Upper lobe of left lung (tissue), 6 donors: ENCODE measurements at places on chromosomes 4 and X. TPM values are rescaled to one million over a fixed set of nuclear protein-coding genes. Genes with fewer than 3 reads are reported as not detected.
A peak's percentile ranks its signal among the peaks of the same experiment; 100 is the strongest.

- peak overlapping the region; percentile 16 for H3K4me3 ChIP-seq
- H3K27me3 ChIP-seq, result no peaks in the 10 kb centered on the region
- H3K36me3 ChIP-seq, result no peaks in the 10 kb centered on the region
- H3K4me1 ChIP-seq, result peaks cover 15% of the 10 kb centered on the region
Measured at GRCh38 chr4:826508-827208, 729 bp upstream of the CPLX1 start.

- H3K4me1 ChIP-seq, result no peaks in the 10 kb centered on the region
- no peak overlapping the region for H3K4me3 ChIP-seq
- no peak overlapping the region for H3K27ac ChIP-seq
- H3K36me3 ChIP-seq, result no peaks in the 10 kb centered on the region
- H3K27me3 ChIP-seq, result no peaks in the 10 kb centered on the region
Measured at GRCh38 chr4:27152703-27153102, 292.1 kb downstream of the STIM2 start.

The YY2 gene
- 7.3 TPM for total RNA-seq

GRCh38 chrX:23883737-23884354 lies 23.9 kb downstream of the APOO start:
- DNase-seq, result no peak
- H3K27me3 ChIP-seq, result no peaks in the 10 kb centered on the region
- H3K27ac ChIP-seq, result no peak overlapping the region
- no peaks in the 10 kb centered on the region for H3K4me1 ChIP-seq
- H3K4me3 ChIP-seq, result no peak overlapping the region

GRCh38 chr4:4680758-4681157 lies 138.9 kb upstream of the STX18 start:
- no peaks in the 10 kb centered on the region for H3K36me3 ChIP-seq
- no peak for DNase-seq
- no peaks in the 10 kb centered on the region for H3K27me3 ChIP-seq
- H3K4me1 ChIP-seq, result no peaks in the 10 kb centered on the region
- H3K27ac ChIP-seq, result no peak overlapping the region

- no peaks in the 10 kb centered on the region for H3K36me3 ChIP-seq
- DNase-seq, result no peak
- no peaks in the 10 kb centered on the region for H3K4me1 ChIP-seq
- no peak overlapping the region for H3K4me3 ChIP-seq
- H3K27me3 ChIP-seq, result no peaks in the 10 kb centered on the region
- H3K27ac ChIP-seq, result no peak overlapping the region
Measured at GRCh38 chr4:16006771-16007446, 43.9 kb upstream of the FGFBP2 start.

DNA sequence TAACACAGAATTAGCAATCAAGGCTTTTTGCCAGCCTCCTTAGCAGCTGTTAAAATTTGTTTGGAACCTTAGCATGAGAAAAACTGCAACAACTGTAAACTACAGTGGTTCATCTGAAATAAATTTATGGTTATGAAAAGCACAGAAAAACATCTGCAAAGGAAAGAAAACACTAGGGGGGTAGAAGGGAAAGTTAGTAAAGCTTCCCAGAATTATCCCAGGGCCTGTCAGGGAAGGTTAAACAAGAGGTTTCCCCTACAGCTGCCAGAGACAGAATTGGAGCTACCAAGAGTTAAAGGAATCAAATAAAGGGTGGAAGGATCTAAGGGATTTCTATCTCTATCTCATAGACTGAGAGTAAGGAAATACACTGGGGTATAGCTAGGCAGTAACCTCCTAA lies 234.7 kb upstream of the DIAPH2 start:
- no peaks in the 10 kb centered on the region for H3K36me3 ChIP-seq
- no peak overlapping the region for H3K27ac ChIP-seq
- H3K4me1 ChIP-seq, result no peaks in the 10 kb centered on the region
- no peaks in the 10 kb centered on the region for H3K27me3 ChIP-seq
- H3K4me3 ChIP-seq, result no peak overlapping the region

The GPC3 gene
- total RNA-seq, result 55.3 TPM

The SFRP2 gene
- 45.2 TPM for total RNA-seq

The GYPB gene
- not detected for total RNA-seq
